ENCODE measurements at places on chromosomes 6 and 20.
A peak's percentile ranks its signal among the peaks of the same experiment; 100 is the strongest.

- no peak for DNase-seq
Measured at GRCh38 chr6:98648211-98648914, 186.0 kb upstream of the POU3F2 start.

GRCh38 chr6:46628498-46628897 is 24.1 kb downstream of the CYP39A1 start:
- DNase-seq, result no peak

GRCh38 chr6:61585504-61585903 is 700.5 kb downstream of the KHDRBS2 start:
- DNase-seq, result no peak

DNA sequence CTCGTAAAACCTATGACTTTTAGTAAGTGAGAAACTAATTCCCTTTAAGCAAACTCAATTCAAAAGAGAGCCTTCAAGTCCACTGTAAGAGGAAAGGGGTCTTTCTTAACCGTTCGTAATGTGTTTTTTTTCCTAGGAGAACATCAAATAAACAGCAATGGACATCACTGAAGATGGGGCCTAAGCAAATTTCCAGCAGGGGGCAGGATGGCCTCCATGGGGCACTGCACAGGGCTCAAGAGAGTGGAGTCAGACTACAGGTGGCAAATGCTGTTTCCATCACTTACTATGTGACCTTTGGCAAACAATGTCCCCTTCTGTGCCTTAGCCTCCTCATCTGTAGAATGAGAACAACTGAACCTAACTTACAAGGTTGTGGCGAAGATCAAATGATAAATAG is 88.7 kb downstream of the ARHGAP18 start:
- DNase-seq, result no peak

DNA sequence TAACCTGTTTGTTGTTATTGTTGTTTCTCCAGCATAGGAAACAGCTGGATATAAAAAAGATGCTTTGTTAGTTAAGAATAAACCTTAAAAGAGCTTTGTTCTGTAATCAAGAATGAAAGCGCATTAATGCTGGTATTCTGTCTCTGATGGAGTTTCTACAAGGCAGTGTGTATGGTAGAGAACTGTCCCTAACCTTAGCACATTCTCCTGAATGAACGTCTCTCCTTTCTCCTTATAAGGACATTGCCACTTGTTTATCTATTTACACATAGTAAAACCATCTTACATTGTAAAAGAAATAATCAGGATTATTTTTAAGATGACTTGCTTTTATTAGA is 33.8 kb upstream of the LCA5 start:
- DNase-seq, result no peak

DNA sequence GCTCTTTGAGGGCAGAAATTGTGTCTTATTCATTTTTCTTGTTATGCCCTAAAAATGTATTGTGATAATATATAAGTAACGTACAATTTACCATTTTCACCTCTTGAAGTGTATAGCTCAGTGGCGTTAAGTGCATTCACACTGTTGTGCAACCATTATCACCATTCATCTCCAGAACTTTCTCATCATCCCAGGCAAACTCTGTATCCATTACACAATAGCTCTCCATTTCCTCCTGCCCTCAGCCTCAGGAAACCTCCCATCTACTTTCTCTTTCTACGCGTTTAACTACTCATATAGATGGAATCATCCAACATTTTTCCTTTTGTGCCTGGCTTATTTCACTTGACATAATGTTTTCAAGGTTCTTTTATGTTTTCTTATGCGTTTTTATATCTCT is 184.6 kb downstream of the ESR1 start:
- DNase-seq, result no peak

DNA sequence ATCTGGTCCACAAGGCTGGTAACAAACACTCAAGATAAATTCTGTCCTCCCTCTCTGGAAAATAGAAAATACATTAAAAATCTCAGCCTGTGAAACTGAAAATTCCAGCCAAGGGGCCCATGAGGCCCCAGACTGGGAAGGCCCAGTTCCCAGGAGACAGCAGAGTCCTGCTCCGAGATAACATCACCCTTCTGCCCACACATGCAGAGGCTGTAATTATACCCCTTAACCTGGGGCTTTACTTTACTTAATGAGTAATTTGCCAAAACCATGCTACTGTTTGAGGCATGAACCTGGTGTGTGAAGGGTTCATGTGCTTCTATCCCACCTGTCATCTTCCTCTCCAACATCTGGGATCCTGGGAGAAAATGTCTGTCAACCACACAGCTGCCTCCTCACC is 398.9 kb upstream of the SULF2 start:
- no peak for DNase-seq

- DNase-seq, result peak; percentile 71
Measured at GRCh38 chr20:35199740-35200139, 26.8 kb upstream of the MMP24 start.

- DNase-seq, result peak; percentile 74
Measured at GRCh38 chr6:45724511-45724910, 291.1 kb downstream of the CLIC5 start.

DNA sequence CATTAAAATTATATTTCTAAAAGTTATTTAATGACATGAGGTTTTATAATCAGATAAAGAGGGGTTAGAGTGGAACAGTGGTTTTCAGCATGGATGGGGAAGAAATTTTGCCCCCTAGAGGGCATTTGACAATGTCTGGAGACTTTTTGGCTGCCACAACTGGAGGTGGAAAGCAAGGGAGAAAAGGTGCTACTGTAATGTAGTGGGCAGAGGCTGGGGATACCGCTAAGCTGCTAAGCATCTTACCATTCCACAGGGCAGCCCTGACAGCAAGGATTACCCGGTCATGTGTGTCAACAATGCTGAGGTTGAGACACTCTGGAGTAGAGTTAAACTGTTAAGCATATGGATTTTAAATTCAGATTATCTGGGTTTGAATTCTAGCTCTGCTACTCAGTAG is 52.9 kb upstream of the FABP7 start:
- no peak for DNase-seq

- DNase-seq, result no peak
Measured at GRCh38 chr6:51057296-51057695, 238.6 kb downstream of the TFAP2B start.

DNA sequence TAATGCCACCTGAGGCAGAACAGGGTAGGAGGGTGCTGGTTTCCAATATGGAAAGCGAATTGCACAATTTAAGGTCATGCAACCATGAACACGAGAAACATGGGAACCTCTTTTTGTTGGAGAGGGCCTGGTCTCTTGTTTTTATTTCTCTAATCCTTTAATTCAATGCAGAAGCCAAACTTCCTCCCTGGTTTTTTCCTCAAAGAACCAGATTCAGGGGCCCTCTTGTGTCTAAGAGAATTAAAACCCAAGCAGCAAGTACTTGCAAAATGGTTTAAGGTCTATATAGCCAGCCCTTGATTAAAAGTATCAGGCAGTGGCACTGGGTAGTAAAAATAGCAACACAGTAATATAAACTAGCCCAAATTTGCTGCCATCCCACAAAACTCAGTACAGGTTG is 19.5 kb downstream of the GSTA4 start:
- DNase-seq, result no peak

DNA sequence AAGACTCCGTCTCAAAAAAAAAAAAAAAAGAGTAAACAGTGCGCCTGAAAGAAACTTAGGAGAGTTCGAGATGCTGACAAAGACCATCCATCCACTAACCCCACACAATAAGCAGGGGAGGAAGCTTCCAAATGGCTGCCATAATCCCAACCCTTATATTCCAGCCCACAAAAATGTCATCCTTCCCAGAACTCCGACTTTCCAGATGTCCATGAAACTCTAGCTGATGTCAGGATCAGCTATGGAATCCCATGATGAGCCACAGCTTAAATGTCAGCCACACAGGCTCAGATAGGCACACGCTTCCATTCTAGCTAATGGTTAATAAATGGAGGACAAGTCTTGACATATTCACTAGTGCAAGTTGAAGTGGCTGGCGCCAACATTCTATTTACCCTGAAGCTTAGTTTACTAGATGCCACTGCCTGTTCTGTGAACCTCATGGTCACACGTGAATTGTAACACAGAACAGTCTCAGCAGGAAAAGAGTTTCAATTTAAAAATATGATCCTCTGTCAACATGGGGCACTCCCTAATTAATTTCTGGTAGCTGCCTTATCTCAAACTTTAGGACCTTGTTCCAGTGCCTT is 75.5 kb downstream of the FOXF2 start:
- DNase-seq, result no peak

DNA sequence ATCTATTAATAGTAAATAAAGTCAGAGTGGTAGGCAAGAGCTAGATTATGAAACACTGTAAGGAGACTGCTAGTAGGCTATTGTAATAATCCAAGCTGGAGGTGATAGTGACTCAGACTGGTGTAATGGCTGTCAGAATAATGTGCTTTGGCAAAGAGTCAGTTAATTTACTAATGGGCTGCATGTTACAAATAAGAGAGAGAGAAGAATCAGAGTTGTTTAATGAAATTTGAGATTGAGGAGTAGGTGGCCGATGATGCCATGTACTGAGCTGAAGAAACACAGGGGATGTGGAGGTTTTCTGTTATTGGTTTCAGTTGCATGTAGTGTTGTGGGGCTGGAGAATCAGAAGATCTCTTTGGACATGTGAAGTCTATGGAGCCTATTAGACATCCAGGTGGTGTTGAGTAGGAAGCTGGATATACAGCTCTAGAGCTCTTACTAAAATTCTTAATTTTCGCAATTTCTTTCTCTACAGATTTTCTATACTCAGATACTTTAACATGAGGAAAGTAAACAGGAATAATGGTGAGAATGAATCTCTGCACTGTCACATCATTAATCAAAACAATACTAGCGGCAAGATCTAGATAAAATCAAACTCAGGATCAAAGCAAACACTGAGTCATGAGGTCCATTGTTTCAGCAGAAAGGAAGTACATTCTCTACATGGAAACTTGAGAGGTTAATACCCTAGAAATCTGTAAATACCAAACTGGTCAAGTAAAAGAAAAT is 167.7 kb downstream of the SIM1 start:
- DNase-seq, result peak; percentile 49

- no peak for DNase-seq
Measured at GRCh38 chr20:63957004-63957689, 931 bp upstream of the UCKL1 start.

- DNase-seq, result no peak
Measured at GRCh38 chr6:5173810-5174209, 86.9 kb downstream of the LYRM4 start.

DNA sequence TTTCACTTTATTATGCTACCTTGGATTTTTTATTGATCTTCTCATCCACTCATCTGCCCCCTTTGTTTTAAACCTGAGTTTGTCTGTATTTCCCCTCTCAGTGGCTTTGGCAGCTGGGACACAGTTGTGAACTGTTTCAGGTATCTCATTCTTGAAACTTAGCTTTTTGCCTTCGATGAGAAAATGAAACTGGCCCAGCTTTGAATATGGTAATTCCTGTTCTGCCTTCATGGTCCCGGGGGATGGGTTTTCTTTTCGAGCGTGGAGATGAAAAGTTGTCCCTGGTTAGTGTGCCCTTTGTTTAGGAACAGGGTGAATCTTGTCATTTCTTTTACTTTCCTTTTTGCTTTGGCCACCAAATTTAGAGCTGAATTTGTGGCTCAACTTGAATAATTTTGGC is 25.6 kb downstream of the DHX35 start:
- no peak for DNase-seq

GRCh38 chr6:149137594-149137993 is 179.9 kb upstream of the TAB2 start:
- DNase-seq, result no peak

DNA sequence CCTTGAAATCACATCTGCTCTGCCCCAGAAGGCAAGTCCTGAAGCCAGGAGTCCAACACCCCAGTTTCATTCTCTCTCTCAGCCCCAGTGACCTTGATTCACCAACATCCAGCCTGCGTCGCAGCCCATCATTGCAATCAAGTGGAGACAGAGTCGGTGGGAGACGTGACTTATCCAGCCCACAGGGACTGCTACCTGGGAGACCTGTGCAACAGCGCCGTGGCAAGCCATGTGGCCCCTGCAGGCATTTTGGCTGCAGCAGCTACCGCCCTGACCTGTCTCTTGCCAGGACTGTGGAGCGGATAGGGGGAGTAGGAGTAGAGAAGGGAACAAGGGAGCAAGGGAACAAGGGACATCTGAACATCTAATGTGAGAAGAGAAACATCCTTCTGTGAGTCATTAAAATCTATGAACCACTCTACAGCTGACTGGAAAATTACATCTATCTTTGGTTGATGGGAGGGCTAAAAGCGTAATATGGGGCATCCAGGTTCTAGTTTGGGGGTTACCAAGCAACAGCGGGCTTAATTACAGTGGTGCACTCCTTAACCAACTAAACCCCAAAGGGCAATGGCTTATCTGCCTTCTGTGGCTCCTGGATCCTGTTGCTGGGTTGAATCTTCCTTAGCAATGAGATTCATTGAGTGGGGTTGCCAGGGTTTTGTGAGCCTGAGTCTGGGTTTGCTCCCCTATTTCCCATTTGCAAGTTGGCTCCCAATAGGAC is 2.5 kb downstream of the LY6G6D start:
- DNase-seq, result no peak

DNA sequence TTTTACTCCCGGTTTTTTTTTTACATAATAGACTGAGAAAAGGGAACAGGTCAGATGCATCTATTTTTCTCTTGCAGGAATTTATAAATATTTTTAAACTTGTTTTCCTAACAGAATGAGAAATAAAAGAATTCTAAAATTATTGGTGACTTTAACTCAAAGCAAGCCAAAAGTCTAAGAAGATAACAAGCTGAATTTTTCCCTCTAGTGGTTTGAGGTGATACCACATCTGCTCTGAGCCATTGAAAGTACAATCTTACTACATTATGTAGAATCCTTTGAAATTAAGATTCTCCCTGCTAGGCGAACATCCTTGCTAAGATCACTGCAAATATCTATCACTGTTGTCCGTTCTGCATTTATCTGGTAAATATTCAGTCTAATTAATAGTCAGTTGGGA is 10.7 kb upstream of the STMND1 start:
- DNase-seq, result no peak

- DNase-seq, result peak; percentile 69
Measured at GRCh38 chr6:161418463-161418945, 144.6 kb upstream of the AGPAT4 start.

DNA sequence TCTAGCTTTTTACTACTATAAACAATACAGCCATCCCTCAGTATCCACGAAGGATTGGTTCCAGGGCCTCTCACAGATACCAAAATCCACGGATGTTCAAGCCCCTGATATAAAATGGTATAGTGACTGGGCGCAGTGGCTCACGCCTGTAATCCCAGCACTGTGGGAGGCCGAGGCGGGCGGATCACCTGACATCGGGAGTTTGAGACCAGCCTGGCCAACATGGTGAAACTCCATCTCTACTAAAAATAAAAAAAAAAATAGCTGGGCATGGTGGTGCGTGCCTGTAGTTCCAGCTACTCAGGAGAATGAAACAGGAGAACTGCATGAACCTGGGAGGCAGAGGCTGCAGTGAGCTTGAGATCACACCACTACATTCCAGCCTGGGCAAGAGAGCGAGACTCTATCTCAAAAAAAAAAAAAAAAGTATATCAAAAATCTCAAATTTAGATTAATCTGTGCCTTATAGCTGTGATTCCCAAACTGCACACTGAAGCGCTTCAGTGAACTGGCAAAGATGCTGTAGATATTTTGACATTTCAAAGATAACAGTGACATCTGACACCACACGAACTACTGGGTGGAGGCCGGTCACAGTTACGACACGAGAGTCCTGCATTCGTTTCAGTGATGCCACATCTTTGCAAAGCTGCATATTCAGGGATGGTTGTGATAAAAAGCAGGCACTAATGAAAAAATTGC is 38.3 kb downstream of the MRS2 start:
- DNase-seq, result no peak

Data from stromal cell of bone marrow (primary cell).